Aorta (tissue), 5 donors: ENCODE measurements at places on chromosomes 3 and 15.

DNA sequence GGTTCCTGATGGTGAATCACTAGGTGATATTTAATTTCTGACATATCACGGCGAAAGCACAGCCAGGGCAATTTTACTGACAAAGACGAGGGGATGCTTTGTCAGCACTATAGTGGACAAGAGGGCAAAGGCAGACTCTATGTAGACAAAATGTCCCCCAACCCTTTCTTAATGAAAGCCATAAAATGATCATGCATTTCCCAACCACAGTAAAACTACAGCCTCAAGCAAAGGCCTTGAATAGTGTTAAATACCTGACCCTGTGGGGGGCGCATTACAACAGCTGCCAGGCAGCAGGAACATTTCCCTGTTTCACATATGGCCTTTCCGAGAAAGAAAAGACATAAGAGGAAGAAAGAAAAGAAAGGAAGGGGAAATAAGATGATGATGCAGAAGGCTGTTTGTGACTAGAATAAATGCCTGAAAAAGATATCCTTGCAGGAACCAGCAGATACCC, 49.5 kb downstream of the GLDN start:
- DNase-seq: no peak

- no peak for DNase-seq
Observed at GRCh38 chr15:39434751-39435238, 146.1 kb upstream of the THBS1 start.

DNA sequence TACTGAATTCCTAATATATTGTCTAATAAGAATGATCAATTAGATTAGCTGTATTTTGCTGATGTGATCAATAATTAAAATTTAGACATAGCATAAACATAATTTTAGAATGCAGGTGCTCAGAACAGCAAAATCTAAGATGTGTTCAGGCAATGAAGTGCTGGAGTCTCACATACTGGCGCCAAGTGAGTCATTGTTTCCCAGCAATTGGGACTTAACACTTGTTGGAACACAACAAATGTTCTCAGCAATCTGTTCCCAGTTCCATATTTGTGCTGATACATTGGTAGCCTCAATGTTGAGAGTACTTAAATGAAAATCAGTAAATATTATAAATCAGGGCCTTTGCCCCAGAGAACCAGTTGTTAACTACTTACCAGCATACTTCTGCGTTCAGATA, 619.0 kb downstream of the ROBO1 start:
- no peak for DNase-seq

DNA sequence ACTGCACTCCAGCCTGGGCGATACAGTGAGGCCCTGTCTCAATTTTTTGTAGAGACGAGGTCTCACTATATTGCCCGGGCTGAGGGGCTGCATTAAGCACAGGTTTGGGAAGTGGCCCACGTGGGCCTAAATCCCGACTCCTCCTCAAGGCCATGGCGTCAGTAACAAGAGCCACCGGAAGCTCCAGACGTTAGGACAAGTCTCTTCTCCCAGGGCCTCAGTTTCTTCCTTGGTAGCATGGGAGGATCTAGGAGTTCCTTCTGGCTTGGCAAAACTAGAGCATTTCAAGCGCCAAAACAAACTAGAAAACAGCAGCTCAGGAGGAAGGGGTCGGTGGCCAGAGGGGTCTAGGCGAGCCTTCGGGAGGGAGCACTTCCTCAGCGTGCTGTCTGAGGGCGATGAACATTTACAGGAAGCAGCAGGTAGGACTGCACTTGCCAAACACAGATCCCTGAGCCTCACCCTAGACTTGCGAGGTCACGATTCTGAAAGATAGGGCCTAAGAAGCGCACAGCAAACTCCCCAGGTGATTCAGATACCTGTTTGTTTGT, 536 bp downstream of the SNAPC5 start:
- no peak for DNase-seq

- DNase-seq: no peak
Observed at GRCh38 chr15:70956201-70956995, 63.8 kb downstream of the LRRC49 start.
